ENCODE measurements at places on chromosomes 7 and 10.

DNA sequence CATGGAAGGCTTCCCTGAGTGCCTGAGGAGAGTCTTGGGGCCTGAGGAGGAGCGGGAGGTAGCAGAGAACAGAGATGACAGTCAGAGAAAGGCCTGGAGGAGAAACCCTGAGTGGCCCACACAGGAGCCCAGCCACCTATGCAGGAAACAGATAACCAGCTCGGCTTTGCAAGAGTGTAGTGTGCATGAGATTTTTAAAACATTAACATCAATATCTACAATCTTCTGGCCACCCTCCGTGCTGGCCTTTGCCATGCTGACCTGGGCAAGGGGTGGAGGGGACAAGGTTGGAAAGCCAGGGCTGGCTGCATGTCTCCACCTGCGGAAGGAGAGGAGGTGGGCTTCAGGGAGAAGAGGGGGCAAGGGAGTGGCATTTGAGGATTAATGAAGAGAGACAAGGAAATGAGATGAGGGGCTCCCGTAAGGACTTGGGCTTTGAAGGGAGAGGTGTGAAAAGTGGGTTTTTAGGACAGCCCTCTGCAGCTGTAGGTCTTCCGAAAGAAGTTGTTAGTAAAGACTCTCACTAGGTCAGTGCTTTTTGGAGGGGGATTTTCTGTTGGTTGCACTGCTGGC is 59.3 kb upstream of the SDK1 start:
- peaks cover 30% of the 10 kb centered on the region for H3K27me3 ChIP-seq
- DNase-seq, result no peak
- no peak overlapping the region for H3K4me3 ChIP-seq
- H3K4me1 ChIP-seq, result no peaks in the 10 kb centered on the region
- no peak overlapping the region for H3K27ac ChIP-seq

GRCh38 chr7:152145853-152146466 is 120.5 kb downstream of the GALNT11 start:
- H3K4me1 ChIP-seq, result peaks cover 17% of the 10 kb centered on the region
- peak overlapping the region; percentile 86 for H3K27ac ChIP-seq
- peaks cover 78% of the 10 kb centered on the region for H3K36me3 ChIP-seq
- DNase-seq, result no peak

GRCh38 chr10:44960088-44960460 is 472 bp downstream of the RASSF4 start:
- H3K4me3 ChIP-seq, result peak overlapping the region; percentile 85
- no peak for DNase-seq
- peaks cover 39% of the 10 kb centered on the region for H3K4me1 ChIP-seq
- peak overlapping the region; percentile 78 for H3K27ac ChIP-seq

GRCh38 chr10:78354101-78354500 is 320.4 kb downstream of the RPS24 start:
- peaks cover 19% of the 10 kb centered on the region for H3K27me3 ChIP-seq
- H3K27ac ChIP-seq, result no peak overlapping the region
- H3K36me3 ChIP-seq, result no peaks in the 10 kb centered on the region
- H3K4me3 ChIP-seq, result no peak overlapping the region

DNA sequence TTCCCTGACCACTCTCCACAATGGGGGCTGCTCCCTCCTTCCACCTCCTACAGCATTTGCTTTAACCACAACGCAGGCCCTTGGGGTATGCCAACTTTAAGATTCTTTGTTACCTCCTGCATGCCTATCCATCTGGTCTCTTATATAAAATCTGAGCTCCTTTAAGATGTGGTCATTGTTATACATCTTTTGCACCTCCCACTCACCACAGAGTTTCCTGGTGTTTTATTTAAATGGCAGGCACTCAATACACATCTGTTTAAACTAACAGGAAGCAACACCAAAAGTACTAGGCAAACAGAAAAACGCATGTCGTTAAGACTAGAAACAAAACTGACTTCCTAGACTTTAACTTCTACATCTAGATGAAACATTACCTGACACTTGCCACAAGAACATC is 36.3 kb downstream of the SLC25A13 start:
- DNase-seq, result peak; percentile 7
- peak overlapping the region; percentile 86 for H3K27ac ChIP-seq
- H3K4me1 ChIP-seq, result peaks cover 23% of the 10 kb centered on the region
- H3K27me3 ChIP-seq, result no peaks in the 10 kb centered on the region
- H3K4me3 ChIP-seq, result peak overlapping the region; percentile 62
- H3K36me3 ChIP-seq, result peaks cover 3% of the 10 kb centered on the region

DNA sequence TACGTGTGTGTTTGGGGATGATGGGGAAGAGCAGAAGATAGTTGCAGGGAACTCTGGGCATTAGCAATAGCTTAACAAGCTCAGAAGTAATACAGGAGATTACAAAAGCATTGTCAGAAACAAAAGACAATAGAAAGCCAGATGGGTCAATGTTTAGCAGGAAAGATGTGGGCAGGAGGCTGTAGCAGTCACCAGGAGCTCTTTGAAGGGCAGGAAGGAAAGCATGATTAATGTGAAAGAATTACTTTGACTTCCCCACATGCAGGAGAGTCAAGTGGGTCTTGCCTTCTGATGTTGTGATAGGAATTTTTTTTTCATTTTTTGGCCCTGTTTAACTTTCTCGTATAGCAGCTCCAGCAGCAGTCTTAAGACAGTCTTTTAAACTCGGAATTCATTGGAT is 6.0 kb upstream of the SMNDC1 start:
- H3K27ac ChIP-seq, result no peak overlapping the region
- H3K4me3 ChIP-seq, result no peak overlapping the region
- H3K36me3 ChIP-seq, result peaks cover 4% of the 10 kb centered on the region

- no peak overlapping the region for H3K4me3 ChIP-seq
- H3K36me3 ChIP-seq, result no peaks in the 10 kb centered on the region
- H3K27ac ChIP-seq, result peak overlapping the region; percentile 26
- H3K4me1 ChIP-seq, result peaks cover 4% of the 10 kb centered on the region
- DNase-seq, result no peak
- peaks cover 25% of the 10 kb centered on the region for H3K27me3 ChIP-seq
Measured at GRCh38 chr7:22677680-22678079, 49.3 kb upstream of the IL6 start.

DNA sequence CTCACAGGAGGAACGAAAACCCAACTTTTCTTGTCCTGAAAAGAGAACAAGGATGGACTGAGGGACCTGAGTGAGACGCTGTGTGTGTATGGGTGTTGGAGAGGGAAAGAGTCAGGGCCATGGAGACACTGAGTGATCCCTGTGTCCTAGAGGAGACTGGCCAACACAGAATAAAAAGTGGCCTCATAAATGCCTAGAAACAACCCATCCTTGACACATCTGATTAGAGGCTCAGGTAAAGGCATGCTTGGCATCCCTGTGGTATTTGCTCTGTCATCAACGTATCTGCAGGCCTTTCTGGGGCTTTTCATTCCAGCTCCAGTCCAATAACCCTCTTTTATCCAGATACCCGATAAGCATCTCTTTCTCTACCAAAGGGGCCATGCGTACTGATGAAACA is 86.3 kb downstream of the FGFR2 start:
- H3K4me3 ChIP-seq, result no peak overlapping the region
- no peak for DNase-seq
- peaks cover 3% of the 10 kb centered on the region for H3K4me1 ChIP-seq
- no peak overlapping the region for H3K27ac ChIP-seq
- H3K27me3 ChIP-seq, result no peaks in the 10 kb centered on the region

DNA sequence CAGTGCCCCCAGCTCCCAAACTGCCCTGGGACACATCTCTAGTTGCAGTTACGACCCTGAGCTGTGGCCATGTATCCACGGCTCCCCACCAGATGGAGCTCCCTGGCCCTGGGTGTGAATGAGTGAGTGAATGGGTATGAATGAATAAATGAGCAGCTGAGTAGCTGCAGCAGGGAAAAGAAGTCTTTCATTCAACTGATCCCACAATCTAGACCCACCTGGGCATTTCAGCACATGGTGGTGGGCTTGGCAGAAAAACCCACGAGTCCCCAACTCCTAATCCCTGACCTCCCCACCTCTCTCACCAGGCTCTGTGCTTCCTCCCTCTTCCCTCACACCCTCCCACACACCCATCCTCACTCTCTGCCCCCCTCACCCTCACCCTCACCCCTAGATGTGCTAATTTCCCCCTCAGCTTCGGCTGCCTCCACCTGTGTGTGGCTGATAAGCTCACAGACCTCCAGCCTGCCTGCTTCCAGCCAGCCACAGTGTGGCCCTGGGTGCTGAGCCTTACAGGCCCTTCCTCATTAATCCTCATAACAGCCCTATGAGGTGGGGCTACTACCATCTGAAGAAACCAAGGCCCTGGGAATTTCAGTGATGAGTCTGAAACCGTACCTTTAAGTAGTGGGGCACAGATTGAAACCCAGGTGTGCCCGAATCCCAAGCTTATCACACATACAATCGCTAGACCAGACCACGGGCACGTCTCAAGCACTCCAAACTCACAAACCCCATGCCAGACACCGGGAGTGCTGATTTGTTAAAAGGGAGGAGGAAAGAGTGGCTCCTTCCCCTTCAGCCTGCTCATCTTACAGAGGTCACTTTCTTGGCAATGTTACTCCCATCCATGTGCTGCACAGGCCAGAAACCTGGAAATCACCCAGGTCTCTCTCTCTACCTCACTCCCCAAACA is 2.2 kb upstream of the ATP6V1F start:
- H3K36me3 ChIP-seq, result peaks cover 16% of the 10 kb centered on the region
- H3K4me1 ChIP-seq, result peaks cover 24% of the 10 kb centered on the region

DNA sequence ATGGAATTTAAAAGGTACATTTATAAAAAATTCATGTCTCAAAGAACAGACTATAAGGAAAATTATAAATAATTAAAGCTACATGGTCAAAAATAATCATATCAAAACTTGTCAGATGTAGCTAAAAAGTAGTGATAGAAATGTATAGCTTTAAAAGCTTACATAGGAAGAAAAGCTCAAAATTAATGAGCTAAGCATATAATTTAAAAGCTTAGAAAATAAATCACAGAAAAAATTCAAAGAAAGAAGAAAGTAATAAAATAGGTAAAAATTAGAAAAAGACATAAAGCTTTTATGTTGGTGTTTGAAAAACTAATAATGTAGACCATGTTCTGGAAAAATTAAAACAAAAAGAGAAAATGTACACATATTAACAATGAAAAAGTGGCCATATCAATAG is 5.3 kb downstream of the TCAF1 start:
- H3K27me3 ChIP-seq, result no peaks in the 10 kb centered on the region
- peaks cover 20% of the 10 kb centered on the region for H3K4me1 ChIP-seq
- peaks cover 1% of the 10 kb centered on the region for H3K36me3 ChIP-seq
- DNase-seq, result no peak
- H3K4me3 ChIP-seq, result no peak overlapping the region

DNA sequence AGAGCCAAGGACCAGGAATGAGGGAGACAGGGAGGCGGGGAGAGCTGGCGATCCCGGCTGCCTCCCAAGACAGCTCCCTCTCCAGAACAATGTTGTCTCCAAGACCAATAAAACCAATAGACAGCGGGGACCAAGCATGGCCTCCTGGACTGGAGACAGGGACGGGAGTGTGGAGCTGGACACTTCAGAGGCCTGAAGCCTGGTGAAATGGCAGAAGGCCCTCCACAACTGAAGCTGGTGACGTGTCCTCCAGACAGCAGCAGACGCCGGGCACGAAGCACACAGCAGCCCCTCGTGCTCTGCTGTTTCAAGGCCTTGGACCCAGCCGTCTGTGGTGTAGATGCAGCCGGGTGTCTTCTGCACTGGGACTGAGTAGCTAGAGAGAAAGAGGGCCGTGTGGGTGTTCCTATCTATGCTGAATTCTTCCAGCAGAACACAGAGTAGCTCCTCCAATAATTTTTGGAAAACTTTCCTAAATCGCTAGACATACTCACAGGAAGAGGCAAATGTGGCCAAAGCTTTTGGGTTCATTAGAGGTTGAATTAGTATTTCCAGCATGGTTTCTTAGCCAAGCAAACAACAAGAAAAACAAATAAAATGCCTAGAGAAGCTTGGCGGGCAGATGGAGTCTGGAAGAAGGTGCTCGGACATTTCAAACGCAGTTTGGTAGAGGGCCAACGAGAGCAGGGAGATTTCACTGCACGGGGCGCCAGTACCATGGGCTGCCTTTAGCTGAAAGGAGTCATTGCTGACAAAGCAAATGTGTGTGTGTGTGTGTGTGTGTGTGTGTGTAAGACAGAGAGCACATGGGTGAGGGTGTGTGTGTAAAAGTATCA is 570.4 kb downstream of the TCERG1L start:
- no peaks in the 10 kb centered on the region for H3K27me3 ChIP-seq
- no peak overlapping the region for H3K4me3 ChIP-seq
- no peak for DNase-seq
- no peaks in the 10 kb centered on the region for H3K4me1 ChIP-seq
- H3K27ac ChIP-seq, result no peak overlapping the region
